Fibroblast of lung (primary cell): ENCODE measurements at places on chromosomes 1 and 21.

DNA sequence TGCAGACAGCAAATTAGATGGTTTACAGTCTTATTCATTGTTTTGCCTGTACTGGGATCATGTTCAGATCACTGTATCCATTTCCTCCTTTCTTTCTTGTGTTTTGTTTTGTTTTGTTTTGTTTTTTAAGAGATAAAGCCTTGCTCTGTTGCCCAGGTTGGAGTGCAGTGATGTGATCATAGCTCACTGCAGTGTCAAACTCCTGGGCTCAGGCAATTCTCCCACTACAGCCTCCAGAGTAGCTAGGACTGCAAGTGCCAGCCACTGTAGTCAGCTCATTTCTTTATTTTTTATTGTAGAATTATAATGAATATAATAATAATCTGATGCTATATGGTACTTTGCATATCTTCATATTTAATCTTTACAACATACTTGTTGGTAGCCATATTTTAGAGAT is 403.7 kb upstream of the B3GALT2 start:
- no peak for DNase-seq

GRCh38 chr21:19322360-19322759 is 918.8 kb upstream of the TMPRSS15 start:
- no peak for DNase-seq

DNA sequence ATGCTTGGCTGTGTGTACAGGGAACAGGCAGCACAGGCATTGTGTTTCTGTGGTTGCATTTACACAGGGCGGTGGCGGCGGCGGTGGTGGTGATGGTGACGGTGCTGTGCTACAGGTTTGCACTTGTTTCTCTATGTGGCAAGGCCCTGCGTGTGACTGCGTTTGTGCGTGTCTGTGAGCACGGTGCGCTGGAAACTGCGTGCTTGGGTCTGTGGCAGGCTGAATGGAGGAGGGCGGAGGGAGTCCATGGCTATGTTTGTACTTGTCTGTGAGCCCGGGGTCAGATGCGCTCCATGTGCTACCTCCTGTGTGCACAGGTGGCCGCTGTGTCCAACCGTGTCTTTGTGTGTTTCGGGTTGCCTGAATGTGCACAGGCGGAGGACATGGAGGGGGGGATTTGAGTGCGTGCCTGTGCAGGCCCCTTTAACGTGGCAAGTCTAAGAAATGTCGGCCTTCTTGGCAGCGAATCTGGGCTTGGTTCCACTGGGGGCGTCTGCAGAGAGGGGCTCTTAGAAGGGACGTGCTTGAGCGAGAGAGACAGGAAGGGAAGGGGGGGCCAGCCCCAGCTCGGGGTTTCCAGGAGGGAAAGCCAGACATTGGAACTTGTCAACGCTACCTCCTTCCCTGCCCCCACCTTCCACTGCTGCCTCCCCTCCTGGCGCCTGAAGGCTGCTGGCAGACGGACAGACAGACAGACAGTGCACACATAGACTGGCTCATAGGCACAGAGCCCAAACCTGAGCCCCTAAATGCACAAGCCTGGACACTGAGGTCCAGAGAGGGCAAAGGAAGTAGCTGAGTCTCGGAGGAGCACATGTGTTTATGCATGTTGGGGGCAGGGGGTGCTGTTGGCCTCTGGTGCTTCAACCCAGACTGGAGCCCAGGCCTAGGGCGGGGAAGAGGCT is 32.7 kb upstream of the WASF2 start:
- peak; percentile 56 for DNase-seq

GRCh38 chr1:8870103-8870502 is 8.4 kb downstream of the ENO1 start:
- no peak for DNase-seq

- no peak for DNase-seq
These were observed 72.8 kb upstream of the ATP5PO start for GRCh38 chr21:33988237-33989017.

GRCh38 chr1:151942882-151943281 is 33.6 kb upstream of the THEM4 start:
- no peak for DNase-seq

DNA sequence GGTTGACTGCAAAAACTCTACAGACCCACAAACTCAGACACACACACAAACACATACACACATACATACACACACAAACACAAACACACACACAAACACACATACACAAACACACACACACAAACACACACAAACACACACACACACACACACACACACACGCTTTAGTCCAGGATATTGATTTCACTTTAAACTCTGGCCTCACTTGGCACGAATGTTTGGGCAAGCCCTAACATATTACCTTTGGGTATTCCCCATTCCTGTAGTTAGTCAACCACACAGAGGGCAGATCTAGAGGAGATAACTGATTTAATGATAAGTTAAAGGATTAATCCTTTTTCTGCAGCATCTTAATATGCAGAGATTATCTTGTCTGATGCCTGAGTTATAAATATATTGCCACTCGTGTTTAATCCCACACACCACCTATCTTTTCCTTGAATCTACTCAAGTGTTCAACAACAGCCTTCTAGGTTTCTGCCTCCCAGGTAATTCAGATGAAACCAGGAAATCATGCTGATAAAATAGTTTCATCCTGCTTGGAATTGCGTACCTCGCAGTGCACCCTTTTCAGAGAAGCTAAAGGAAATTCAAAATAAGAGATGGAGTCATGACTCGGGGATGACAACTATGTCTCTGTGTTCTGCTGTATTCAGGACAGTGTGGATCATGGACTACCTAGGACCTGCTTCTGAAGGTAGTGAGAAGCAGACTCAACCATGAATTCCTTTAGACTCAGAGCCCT is 14.5 kb upstream of the RUNX1 start:
- no peak for DNase-seq

DNA sequence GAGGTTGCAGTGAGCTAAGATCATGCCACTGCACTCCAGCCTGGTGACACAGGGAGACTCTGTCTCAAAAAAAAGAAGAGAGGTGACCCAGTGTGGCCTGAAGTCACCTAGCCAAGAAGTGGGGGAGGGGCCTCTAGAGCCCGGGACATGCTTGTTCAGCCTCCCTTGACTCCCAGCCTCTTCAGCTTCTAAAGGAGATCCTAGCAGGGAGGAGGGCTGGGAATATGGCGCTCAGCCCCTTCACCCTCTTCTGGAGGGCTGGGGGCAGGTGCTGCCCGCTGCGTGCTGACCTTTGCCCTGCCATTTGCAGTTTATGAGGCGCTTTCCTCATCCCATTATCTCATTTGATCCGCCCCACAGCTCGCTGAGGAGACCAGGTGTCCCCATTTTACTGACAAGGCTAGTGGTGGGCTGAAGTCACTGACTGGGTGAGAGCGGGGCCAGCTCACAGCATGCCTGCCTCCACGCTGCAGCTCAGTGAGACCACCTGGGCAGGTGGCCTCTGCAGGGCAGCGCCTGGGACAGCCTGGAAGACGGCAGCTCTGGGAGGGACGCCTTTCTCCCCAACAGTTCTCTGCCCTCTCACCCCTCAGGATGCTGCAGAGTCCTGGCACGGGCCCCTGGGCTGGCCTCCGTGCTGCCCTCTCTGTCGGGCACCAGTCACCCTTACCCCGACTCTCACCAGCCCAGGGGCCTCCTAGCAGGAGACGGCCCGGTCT is 7.5 kb downstream of the ELF3 start:
- no peak for DNase-seq

GRCh38 chr21:32626621-32627196 is 14.5 kb upstream of the CFAP298 start:
- peak; percentile 37 for DNase-seq

DNA sequence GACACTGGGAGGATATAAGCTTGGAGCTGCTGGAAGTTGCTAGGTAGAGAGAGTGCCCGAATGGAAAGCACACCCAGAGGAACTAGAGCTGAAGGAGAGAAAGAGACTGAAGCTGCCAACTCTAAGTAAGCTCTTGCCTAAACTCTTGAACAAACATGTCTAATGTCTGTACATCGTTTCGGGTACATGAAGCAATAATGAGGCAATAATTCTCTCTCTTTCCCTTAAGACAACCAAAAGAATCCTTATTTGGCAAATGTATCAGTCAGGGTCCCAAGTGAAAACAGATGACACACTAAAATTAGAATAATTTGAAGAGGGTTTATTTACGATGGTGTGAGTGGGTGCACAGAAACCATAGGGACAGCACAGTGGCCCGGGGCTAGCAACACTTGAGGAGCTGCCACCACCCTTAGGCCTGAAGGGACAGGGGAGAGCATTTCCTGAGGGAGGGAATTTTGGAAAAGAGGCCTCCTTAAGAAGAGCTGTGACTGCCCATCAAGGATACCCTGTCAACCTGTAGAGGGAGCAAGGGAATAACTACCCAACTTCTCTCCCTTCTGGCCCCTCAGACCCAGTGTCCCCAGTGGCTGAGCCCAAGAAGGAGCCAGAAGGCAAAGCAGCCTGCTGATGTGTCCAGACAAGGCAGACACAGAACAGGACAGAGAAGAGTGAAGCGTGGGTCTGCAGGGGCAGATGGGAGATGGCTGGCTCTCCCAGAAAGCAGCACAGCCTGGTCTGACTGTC is 36.1 kb upstream of the KHDRBS1 start:
- DNase-seq, result no peak

DNA sequence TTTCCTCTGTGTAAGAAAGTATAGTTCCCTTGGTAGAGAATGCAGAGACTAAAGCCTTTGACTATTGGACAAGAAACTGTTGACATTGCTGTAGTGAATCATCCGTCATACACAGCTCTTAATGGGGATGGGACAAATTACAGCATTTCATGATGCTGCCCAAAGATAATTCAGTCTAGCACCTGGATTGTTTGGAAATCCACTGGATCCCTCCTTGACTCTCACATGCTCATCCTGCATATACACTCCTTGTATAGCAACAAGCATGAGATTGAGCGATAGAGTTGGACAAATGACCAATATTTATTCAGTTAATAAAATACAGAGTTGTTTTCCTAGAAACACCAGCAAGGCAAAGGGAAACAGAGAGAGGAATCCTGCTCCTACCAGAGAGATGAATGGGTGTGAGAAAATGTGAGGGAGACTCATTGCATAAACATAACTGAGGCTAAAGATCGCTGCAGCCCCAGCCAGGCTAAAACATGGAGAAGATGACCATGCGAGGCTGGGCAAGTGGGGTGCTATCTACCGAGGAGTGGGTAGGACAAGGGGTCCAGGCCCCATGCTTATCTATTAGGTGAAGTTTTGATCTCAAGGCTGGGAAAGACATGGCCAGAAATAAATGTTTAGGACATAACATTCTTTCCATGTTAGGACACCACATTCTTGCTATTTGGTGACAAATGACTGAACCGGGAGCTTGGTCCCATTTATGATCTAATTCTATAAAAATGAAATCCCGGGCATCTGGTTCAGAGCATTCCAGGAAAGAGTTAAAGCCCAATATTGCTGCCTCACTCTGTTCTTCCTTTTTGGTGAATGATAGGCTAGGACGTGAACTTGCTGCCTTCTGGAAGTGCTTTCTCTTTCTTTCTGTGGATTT is 153.2 kb downstream of the TGFB2 start:
- peak; percentile 31 for DNase-seq

DNA sequence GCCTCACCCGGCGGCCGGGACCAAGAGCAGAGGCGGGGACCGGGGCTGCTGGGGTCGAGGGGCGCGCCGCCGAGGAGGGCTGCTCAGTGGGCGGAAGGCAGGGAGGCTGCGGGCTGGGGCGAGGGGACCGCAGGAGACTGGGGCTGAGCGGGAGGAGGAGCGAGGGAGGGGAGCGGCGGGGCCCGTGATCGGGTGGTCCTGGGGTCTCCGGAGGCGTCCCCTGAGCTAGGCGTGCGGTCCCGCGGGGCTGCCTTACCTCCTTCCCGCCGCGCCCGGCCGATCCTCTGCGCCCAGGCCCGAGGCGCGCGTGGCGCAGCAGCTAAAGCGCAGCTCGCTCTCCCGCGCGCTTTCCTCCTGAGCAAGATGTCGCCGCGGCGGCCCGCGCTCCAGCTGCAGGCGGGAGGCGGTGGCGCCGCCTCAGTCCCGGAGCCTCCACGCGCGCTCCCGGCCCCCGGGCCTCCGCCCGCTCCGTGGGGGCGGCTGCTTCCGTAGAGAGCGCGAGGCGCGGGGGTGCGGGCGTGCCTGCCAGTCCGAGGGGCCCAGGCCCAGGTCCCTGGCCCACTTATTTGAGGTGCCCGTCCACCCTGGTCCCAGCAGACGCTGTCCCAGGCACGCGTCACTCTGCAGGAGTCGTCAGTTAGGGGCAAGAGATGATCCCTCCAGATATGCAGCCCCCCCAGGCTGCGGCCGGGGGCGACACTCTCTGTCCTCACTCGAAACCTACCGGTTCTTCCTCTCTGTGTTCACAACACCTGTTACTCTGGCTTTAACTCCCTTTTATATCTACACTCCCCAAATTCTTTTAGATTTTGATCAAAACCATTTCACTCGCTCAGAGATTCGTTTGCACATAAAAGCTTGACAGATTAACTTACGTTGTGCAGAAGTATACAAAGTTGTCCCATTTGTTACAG is at the start of gene CCSAP:
TSS of gene CCSAP (minus strand) at position 392 of the 914 bp plus-strand sequence. CDS start 582 bp downstream, outside the sequence.
- DNase-seq, result peak; percentile 35

- peak; percentile 20 for DNase-seq
These were observed 146.0 kb downstream of the MAGI3 start for GRCh38 chr1:113536182-113536780.

DNA sequence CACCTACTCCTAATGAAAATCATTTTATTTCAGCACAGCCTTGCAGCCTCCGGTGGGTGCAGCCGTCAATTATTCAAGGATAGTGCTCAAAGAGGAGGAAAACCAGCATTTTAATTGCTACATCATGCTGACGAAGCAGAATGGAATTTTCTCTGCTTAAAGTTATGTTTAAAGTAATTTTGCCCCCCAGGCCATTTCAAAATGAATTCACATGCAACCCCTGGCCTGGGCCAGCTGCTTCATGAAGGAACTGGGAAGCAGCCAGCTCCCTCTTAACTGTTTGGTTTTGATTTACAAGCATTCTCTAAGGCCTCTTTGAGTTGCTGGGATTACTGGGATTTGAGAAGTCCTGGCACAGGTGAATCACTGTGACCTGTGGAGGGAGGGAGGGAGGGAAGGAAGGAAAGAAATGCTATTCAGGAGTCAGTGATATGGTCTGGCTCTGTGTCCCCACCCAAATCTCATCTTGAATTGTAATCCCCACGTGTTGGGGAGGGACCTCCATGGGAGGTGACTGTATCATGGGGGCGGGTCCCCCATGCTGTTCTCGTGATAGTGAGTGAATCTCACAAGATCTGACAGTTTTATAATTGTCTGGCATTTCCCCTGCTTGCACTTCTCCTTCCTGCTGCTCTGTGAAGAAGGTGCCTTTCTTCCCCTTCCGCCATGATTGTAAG is 66.0 kb downstream of the PGBD5 start:
- peak; percentile 77 for DNase-seq

GRCh38 chr1:54151013-54151412 is 1.8 kb downstream of the CDCP2 start:
- DNase-seq, result no peak

DNA sequence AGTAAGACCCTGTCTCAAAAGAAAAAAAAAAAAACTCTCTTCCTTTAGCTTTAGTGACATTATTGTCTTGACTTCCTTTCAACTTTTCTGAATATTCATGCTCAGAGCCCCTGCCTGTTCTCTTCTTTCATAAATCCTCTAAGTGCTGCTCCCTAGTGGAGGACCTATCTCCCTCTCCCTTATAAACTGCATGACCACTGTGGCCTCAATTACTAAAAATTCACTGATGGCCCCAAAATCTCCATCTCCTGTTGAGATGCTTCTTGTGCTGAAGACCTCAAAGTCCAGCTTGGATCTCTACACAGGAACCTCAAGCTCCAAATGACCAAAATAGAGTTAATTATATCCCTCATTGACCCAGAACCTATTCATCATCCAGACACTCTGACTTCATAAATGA is 7.8 kb downstream of the ITLN1 start:
- no peak for DNase-seq

GRCh38 chr21:26637201-26637745 is 64.2 kb upstream of the CYYR1 start:
- DNase-seq, result peak; percentile 65

- DNase-seq, result no peak
These were observed 41.6 kb upstream of the MROH9 start for GRCh38 chr1:170893655-170894297.
